DMS 273 treated with DMSO at 0.1 percent for 48 hours (cell line): ENCODE measurements at places on chromosomes 6 and 20.
A peak's percentile ranks its signal among the peaks of the same experiment; 100 is the strongest.

DNA sequence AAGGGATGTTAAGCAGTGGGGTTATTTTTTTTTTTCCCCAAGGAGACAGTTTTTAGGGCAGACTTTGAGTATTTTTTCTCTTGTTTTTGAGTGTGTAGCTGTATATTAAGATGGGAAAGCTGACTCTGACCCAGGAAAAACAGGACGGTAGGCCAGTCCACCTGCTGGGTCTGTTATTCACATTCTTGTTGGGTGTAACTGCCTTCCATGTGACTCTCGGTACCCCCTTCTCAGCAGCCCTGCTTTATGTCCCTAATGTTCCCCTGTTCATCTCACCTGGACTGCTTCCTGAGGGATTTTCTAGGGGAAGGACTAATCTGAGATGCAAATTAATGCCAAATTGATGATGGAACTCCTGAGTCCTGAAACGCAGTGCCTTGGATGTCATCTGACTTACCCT, 21.9 kb downstream of the FOXO3 start:
- no peak for DNase-seq

GRCh38 chr6:7542874-7543624, 1.6 kb downstream of the DSP start:
- DNase-seq = no peak

- DNase-seq = no peak
Observed at GRCh38 chr20:33612001-33612400, 50.1 kb upstream of the C20orf144 start.

DNA sequence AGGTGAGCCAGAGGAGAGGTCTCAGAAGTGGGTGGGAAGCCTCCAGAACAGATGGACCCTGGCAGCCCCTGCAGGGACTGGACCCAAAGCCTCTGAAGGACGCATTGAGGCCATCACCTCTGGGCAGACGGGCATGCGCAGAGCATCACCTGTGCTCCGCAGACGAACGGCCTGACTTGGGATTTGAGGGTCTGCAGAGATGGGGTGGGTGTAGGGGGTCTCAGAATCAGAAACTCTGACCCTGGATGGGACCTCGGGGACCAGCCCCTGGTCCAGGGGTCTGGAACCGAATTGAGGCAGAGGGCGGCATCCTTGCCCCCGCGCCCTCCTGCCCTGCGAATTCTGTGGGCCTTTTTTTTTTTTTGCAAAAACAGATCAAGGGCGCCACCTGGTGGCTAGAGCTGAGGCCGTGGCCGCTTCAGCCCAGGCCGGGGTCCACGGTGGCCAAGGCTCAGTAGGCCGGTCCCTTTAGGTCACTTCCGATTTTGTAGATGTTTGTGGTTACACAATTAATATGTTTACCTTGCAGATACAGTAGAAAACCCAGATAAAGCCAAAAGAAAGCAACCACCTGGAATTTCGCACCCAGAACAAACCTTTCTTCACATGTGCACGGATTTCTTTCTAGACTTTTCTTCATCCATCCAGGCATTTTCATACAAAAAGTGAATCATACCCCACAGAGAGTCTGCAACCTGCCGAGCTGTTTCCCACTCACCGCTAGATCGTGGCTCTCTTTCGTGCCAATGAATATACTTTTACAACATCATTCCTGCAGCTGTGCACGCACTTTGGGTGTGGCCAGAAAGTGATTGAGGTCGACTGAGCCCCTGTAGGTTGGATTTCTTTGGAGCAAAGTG, 25.9 kb downstream of the ZBP1 start:
- DNase-seq = no peak

GRCh38 chr6:142242269-142242668, 59.5 kb upstream of the ADGRG6 start:
- DNase-seq = no peak

DNA sequence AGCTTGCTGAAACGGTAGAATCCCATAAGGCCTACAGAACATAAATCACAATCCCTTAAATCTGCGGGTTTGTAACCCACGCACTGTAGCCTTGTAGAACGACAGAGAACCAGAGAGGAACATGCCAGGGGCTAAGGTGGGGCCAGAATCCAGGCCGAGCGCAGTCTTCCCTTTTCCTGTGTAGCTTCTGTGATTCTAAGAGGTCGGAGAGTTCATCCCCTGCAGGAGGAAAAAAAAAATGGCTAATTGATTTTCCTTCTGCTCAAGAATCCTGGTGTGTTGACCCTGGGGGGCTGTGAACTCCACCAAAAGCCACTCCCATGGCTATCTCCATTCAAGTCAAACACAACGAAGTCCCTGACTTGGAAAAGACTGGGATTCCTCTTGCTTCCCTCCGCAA, 96.3 kb downstream of the SPTLC3 start:
- DNase-seq = no peak

DNA sequence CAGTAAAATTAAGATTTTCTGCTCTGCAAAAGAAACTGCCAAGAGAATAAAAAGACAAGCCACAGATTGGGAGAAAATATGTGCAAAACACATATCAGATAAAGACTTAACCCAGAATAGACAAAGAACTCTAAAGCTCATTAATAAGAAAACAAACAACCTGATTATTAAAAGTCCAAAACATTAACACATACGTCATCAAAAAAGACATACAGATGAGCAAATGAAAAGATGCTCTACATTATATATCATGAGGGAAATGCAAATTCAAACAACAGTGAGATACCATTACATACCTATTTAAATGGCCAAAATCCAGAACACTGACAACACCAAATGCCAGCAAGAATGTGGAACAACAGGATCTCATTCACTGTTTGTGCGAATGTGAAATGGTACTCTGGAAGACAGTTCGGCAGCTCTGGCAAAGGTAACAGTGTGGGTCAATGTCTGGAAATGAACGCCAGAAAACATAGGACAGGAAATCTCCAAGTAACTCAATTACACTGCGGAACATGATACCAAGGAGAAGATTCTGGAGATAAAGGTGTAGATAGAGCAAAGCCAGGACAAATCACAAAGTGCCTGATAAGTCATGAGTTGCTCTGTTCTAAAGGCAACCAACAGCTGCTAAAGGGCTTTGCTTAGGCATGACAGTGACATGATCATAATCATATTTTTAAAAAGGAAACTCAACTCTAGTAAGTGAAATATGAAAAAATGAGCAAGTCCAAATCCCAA, 96.8 kb downstream of the PDE10A start:
- no peak for DNase-seq

- no peak for DNase-seq
Observed at GRCh38 chr6:151029970-151030369, 164.5 kb downstream of the MTHFD1L start.

DNA sequence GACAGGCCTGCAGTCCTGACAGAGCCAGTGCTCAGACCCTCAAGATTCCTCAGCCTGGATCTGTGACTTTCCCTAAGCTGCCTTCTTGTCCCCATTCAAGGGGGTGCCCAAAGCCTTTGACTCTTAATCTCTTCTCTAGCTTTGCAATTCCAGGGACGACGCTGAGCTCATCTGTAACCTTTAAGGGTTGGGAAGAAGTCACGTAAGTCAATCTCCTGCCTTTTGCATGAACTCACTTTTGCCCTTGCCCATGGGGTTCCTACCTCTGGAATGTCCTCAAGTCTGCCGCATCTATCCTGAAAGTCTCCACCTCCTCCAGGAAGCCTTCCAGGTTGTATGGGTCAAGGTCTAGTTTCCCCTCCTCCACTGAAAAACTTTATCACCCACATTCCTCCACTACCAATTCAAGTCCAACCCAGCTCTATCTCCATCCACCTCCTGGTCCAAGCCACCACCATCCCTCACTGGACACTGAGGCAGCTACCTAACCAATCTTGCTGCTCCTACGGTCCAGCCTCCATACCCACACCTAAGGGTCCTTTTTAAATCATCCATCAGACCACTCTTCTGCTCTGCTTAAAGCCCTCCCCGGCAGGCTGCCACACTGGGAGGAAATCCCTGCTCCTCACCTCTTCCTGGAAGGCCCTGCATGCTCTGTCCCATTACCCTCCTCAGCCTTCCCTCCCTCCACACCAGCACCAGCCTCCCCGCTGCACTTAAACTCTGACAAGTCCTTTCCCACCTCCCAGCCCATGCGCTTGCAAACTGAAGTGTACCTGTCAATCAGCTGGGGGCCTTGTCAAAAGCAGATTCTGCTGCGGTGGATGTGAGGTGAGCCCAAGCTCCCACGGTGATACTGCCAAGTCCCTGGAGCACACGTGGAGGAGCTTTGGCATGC, 29.7 kb downstream of the PREX1 start:
- DNase-seq = no peak

DNA sequence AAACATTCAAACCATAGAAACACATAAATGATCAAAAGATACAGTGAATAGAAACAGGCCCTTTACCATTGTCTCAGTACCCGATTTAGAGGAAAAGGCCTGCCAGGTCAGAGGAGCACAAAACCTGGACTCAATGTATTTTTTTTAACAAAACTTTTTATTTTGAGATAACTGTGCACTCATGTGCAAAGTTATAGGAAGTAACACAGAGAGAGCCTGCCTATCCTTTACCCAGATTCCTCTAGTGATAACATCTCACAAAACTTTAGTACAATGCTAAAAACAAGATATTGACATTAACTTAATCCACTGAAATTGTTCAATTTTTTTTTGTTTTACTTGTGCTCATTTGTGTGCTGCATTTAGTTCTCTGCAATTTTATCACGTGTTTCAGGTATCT, 36.8 kb upstream of the SAMD3 start:
- no peak for DNase-seq

DNA sequence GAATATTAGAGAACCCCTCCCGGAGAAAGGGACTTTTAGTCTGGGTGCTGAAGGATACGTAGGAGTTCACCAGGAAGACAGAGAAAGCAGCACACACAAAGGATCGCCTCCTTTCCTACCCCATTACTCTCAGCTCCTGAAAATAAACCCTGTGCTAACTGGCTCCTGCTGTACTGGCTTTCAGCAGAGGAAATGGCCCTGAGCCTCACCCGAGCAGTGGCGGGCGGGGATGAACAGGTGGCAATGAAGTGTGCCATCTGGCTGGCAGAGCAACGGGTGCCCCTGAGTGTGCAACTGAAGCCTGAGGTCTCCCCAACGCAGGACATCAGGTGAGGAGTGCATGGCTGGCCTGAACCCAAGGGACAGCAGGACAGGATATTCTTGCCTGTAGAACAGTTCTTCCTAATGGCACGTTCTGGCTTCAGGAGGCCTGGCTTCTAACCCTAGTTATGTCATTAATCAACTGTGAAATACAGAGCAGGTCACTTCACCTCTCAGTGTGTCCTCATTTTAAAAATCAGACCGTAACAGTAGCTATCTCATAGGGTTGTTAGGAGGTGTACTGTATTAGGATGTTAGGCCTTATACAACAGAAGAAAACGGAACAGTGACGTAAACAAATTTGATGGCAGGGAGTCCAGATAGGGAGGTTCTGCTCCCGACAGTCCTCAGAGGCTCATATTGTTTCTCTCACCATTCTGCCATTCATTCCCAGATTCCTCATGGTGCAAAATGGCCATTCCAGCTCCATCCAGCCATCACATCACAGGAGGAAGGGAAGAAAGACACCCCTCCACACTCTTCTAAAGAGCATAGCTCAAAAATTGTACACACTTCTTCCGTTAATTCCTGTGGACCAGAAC, 1.8 kb downstream of the RBCK1 start:
- DNase-seq = peak; percentile 72

DNA sequence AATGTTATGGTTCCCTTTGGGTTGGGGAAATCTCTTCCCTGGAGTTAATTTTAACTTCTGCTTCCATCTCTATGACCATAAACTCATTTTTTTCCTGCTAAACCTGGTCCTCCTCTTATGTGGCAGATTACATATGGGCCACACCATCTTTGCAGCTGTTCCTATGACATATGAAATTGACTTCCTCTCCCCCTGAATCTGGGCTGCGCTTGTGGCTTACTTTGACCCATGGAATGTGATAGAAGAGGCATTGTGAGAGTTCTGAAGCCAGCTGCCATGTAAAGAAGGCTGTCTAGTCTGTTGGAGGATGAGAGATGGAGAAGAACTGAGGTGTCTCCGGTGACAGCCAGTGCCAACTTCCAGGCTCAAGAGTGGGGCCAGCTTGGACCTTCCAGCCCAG, 100.1 kb downstream of the CDC5L start:
- DNase-seq = no peak

- no peak for DNase-seq
Observed at GRCh38 chr6:163588220-163588919, 173.9 kb downstream of the QKI start.

DNA sequence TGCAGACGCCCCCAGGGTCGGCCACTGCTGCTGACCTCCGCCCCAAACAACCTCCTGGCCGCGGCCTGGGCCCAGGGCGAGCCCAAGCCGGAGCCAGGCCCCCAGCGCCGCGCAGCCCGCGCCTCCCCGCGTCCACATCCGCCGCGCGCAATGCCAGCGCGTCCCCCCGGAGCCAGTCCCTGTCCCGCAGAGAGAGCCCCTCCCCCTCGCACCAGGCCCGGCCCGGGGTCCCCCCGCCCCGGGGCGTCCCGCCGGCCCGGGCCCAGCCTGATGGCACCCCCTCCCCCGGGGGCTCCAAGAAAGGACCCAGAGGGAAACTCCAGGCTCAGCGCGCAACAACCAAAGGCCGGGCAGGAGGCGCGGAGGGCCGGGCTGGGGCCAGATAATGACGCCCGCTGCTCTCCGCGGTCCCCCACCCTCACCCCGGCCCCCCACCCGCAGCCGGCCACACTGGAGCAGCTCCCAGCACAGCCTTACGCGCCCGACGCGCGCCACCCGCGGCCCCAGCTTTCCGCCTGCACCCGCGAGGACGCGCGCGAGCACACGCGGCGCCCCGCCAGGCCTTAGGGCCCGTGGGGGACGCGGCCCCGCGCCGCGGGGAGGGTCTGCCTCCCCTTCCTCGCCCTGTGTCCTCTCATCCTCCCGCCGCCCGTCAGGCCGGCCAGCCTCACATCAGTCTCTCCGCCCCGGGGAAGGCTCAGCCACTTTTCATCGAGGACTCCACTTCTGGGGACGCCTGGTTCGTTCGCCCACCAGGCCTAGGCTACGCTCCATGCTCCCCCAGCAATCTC, 12.9 kb upstream of the SLC22A7 start:
- no peak for DNase-seq

GRCh38 chr6:133965817-133966360, 12.9 kb downstream of the TBPL1 start:
- no peak for DNase-seq
